ENCODE measurements at places on chromosomes 1 and 21. TPM values are rescaled to one million over a fixed set of nuclear protein-coding genes. Genes with fewer than 3 reads are reported as not detected.

The LDLRAD1 gene
- not detected for total RNA-seq

The MSH4 gene
- 0.52 TPM for total RNA-seq

The IFFO2 gene
- total RNA-seq, result 5.6 TPM

The CFH gene
- total RNA-seq, result 119 TPM

The ARHGEF10L gene
- 12.3 TPM for total RNA-seq

The LCE2B gene
- total RNA-seq, result not detected

The CCDC185 gene
- not detected for total RNA-seq

The CYP4A22 gene
- total RNA-seq, result not detected

The FCRL6 gene
- not detected for total RNA-seq

The HES5 gene
- not detected for total RNA-seq

The PLCH2 gene
- total RNA-seq, result 0.16 TPM

The SLFNL1 gene
- 0.60 TPM for total RNA-seq

The RNU1-3 gene
- 10,807 TPM for total RNA-seq

The FCGR3A gene
- total RNA-seq, result not detected

The FAM72A gene
- total RNA-seq, result 3.4 TPM

The KRTAP12-4 gene
- not detected for total RNA-seq

The OPTC gene
- not detected for total RNA-seq

The SPOCD1 gene
- 17.4 TPM for total RNA-seq

The PEX11B gene
- 26.5 TPM for total RNA-seq

The PROK1 gene
- not detected for total RNA-seq

The IFNAR1 gene
- total RNA-seq, result 13.2 TPM

The USF1 gene
- 125 TPM for total RNA-seq

The PDE9A gene
- not detected for total RNA-seq

The PBXIP1 gene
- total RNA-seq, result 115 TPM

The CMPK1 gene
- 72.1 TPM for total RNA-seq

The IL20 gene
- not detected for total RNA-seq

The CHD1L gene
- 32.6 TPM for total RNA-seq

The HES3 gene
- not detected for total RNA-seq

The TSSK3 gene
- total RNA-seq, result 0.86 TPM

The L1TD1 gene
- not detected for total RNA-seq

The NPHS2 gene
- not detected for total RNA-seq

The RNU1-1 gene
- 2,114 TPM for total RNA-seq

The PGM1 gene
- 73.3 TPM for total RNA-seq

The KRTAP7-1 gene
- total RNA-seq, result not detected

The DNALI1 gene
- total RNA-seq, result 9.8 TPM

The SPATA45 gene
- total RNA-seq, result not detected

The TAGLN2 gene
- total RNA-seq, result 355 TPM

The CCT3 gene
- total RNA-seq, result 335 TPM

The IQCC gene
- total RNA-seq, result 1.6 TPM

The AVPR1B gene
- not detected for total RNA-seq

The GFI1 gene
- not detected for total RNA-seq

The MTMR11 gene
- 9.1 TPM for total RNA-seq

The KCNK2 gene
- 3.8 TPM for total RNA-seq

The C1orf94 gene
- not detected for total RNA-seq

The WNT3A gene
- total RNA-seq, result not detected

The DAB1 gene
- total RNA-seq, result 0.32 TPM

The LAX1 gene
- total RNA-seq, result 0.09 TPM

The SLAMF9 gene
- total RNA-seq, result not detected

The CD84 gene
- not detected for total RNA-seq

The RIIAD1 gene
- total RNA-seq, result not detected

The GJA4 gene
- total RNA-seq, result not detected

The DDAH1 gene
- total RNA-seq, result 8.2 TPM

The C1orf210 gene
- total RNA-seq, result not detected

The ENAH gene
- total RNA-seq, result 97.4 TPM

The TRIM58 gene
- total RNA-seq, result not detected

The ZSWIM5 gene
- 0.32 TPM for total RNA-seq

The MYBPH gene
- total RNA-seq, result 0.26 TPM

The HSD3B1 gene
- total RNA-seq, result not detected

The FCMR gene
- not detected for total RNA-seq

The TMEM79 gene
- total RNA-seq, result 1.2 TPM
